ENCODE measurements at places on chromosomes 12 and 14.

DNA sequence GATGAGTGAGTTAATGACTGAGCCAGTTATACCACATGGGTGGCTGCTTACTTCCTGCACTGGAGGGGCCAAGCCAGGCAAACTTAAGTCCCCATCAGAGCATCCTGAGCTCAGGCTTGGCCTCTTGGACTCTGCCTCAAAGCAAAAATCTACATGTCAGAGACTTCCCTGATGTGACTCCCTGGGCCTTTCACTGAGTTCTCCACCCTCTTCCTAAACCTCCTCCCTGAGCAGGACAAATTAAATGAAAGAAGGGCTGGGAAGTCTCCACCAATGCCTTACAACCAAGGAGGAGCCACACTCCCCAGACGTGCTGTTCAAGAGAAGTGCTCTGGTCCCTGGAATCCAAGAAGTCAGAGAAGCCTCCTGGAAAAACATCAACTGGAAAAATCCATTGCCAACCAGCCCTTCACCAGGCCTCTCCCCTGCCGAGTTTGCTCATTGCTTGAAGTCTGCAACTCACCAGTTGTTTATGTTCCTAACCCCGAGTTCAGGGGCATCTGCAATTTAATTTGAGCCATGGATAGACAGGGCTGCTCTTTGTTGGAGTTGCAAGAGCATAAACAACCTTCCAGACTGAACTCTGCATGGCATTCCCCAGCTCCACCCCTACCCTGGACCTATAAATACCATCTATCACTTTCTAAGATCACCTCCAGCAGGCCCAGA lies 160.5 kb downstream of the ANO2 start:
- no peak for DNase-seq

GRCh38 chr14:60331201-60332045 lies 82.4 kb downstream of the PPM1A start:
- peak; percentile 91 for DNase-seq

GRCh38 chr12:45962553-45963325 lies 27.6 kb downstream of the SCAF11 start:
- DNase-seq, result no peak

DNA sequence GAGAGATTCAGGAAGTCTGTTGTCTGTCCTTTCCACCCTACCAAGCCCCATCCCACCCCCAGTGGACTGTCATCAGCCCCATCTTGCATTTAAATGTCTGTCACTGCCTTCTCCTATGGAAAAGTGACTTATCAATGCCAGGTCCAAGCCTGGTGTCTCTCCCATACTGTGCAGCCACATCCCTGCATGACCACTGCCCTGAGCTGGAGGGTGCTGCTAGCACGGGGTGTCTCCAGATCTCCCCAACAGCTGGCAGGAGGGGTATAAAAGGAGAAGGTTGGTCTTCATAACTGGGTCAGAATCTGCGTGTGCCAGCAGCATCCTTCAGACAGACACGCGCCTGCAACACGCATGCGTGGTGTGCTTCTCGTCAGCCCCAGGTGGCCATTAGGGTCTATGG lies 154.4 kb upstream of the HIF1A start:
- DNase-seq, result no peak

DNA sequence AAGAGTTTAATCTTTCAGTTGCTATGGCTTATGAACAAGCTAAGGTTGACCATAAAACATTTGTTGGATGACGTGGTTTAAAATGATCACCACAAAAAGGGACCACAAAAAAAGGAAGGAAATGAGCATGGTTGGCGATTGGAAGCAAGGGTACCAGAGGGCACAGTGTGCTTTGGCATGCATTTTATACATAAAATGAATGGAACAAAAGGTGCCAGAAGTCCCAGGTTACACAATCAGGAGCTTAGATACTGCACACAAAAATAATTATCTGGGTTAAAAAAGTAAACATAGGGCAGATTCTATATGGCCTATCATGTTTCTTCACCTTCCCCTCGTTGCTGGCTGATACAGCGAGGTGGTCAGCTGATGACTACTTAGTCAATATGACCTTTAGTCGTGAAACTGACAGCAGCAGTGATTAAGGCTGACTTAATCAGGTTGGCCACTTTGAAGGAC lies 50.7 kb downstream of the ZC3H14 start:
- no peak for DNase-seq

GRCh38 chr14:96861568-96862310 lies 64.6 kb downstream of the VRK1 start:
- DNase-seq, result no peak

- peak; percentile 52 for DNase-seq
Observed at GRCh38 chr12:81468206-81468605, 290.9 kb downstream of the PPFIA2 start.

- peak; percentile 72 for DNase-seq
Observed at GRCh38 chr14:58638231-58639197, 752 bp downstream of the DACT1 start.

- DNase-seq, result no peak
Observed at GRCh38 chr14:86321151-86321550, 791.2 kb downstream of the FLRT2 start.

GRCh38 chr14:51663783-51664326 lies 12.1 kb downstream of the FRMD6 start:
- no peak for DNase-seq

DNA sequence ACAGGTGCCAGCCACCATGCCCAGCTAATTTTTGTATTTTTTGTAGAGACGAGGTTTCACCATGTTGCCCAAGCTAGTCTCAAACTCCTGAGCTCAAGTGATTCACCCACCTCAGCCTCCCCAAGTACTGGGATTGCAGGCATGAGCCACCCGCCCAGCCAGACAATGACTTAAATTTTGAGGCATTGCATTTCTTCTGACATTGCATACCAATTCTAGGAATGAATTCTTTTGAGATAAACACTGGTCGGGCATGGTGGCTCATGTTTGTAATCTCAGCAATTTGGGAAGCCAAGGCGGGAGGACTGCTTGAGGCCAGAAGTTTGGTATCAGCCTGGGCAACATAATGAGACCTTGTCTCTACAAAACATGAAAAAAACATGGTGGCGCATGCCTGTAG lies 2.5 kb upstream of the CELA1 start:
- no peak for DNase-seq

- DNase-seq, result no peak
Observed at GRCh38 chr14:22399776-22400175, 189.2 kb downstream of the DAD1 start.

GRCh38 chr14:52910572-52910971 lies 40.3 kb downstream of the FERMT2 start:
- no peak for DNase-seq

DNA sequence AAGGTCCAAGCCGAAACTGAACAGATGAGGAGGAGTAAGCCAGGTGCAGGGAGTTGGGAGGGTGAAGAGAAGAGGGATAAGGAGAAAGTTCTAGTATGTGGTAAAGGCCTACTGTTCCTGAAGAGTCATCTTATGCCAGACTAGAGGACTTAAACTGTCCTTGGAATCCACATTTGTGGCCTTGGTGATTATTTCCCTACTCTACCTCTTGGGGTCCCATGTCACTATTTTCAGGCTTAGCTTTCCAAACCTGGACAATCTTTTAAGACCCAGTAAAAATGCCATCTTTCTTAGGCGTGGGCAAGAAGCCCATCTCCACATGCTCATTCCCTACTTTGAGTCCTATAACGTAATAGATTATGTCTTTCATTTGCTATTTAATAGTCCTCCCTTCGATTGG lies 40.1 kb upstream of the CRY1 start:
- no peak for DNase-seq

GRCh38 chr12:30969606-30970395 lies 43.3 kb downstream of the TSPAN11 start:
- no peak for DNase-seq

DNA sequence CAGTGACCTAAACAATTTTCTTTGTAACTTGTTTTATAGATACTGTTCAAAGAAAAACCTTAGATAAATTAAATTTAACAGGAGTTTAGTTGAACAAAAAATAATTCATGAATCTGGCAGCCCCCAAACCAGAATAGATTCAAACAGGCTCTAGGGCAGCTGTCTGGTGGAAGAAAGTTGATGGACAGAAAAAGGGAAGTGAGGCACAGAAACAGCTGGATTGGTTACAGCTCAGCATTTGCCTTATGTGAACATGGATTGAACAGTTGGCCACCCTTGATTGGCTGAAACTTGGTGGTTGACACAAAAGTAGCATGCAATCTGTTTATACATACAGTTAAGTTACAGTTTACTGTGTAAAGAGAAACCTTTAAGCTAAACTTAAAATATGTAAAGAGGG lies 954.3 kb upstream of the FLRT2 start:
- no peak for DNase-seq

- DNase-seq, result peak; percentile 37
Observed at GRCh38 chr14:104267895-104268294, 129.5 kb downstream of the KIF26A start.

DNA sequence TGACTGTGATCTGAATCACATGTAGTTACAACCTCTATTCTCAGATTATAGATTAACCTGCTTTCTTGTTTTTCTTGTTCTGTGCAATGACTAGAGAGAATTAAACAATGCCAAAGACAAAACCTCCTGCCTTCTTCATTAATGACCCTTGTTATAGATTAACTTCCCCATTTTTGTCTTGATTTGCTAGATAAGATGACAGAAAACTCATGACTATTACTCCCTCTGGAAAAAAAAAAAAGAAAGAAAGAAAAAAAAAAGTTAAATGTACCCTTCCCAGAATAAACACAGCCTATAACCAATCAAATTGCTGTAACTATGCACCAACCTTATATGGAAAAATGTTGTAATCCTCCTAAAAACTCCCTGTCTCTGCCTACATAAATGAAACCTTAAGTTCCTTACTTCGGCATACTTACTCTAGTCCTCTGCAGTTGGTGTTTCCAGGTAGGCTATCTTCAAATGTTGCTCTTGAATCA lies 41.1 kb upstream of the PCED1B start:
- DNase-seq, result no peak

- DNase-seq, result no peak
Observed at GRCh38 chr14:24132061-24132685, 1.7 kb downstream of the FITM1 start.

DNA sequence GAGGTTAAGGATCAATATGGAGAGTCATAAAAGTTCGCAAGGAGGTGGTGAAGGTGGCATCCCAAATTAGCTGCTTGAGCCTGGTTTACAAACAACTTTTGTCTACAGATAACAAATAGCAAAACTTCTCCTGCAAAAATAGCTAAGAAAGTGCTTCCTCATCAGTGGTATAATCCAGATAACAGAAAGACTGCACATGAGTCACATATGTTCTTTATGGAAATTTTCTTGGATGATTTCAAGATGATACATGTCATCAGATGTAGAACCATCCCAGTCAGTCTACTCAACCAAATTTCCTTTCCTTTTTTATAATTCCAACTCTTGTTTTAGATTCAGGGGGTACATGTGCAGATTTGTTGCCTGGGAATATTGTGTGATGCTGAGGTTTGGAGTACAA lies 133.0 kb downstream of the BTG1 start:
- peak; percentile 75 for DNase-seq

GRCh38 chr12:12207746-12208145 lies 59.1 kb downstream of the LRP6 start:
- no peak for DNase-seq

- no peak for DNase-seq
Observed at GRCh38 chr12:42801271-42801670, 211.7 kb upstream of the PRICKLE1 start.

DNA sequence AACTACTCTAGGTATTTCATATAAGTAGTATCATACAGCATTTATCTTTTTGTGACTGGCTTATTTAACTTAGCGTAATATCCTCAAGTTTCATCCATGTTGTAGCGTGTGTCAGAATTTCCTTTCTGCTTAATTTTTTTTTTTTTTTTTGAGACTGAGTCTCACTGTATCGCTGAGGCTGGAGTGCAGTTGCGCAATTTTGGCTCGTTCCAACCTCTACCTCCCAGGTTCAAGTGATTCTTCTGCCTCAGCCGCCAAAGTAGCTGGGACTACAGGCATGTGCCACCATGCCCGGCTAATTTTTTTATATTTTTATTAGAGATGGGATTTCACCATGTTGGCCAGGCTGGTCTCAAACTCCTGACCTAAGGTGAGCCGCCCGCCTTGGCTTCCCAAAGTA lies 28.9 kb downstream of the PNMA1 start:
- DNase-seq, result no peak

- DNase-seq, result no peak
Observed at GRCh38 chr14:94681300-94682060, 69.3 kb downstream of the SERPINA3 start.

DNA sequence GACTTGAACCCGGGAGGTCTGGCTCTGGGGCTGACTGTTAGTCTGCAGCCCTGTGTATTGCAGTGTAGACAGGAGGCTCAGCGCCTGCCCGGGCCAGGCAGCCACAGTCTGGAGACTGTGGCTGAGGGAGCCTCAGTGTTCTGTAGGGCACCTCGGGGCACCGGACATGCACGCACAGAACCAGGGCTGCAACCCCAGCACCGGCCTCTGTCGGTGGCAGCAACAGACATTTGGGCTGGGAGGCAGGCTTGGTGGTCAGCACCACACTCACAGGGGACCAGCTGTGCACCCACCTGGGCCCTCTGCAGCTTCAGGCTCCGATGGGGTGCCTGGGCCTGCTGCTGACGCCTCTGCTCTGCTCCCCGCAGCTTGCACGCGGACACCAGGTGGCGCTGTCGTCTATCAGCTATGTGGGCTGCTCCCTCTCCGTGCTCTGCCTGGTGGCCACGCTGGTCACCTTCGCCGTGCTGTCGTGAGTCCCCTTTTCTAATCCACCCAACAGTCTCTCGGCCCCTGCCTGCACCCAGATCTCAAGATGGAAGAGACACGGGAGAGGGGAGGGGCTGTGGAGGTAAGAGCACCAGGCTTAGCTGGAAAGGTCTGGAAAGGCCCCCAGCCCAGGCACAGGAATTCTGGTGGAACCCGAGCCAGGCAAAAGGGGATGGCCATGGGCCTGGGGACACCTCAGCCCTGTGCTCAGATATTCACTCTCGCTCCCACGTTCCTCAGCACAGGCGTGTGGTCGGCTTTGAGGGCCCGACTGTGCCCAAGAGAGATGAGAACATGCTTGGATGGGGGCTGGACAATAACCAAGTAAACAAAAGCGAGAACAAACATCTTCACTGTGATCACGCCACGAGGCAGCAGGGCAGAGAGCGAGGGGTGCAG lies 151.0 kb downstream of the ADGRD1 start:
- peak; percentile 94 for DNase-seq

GRCh38 chr12:13452955-13453570 lies 256.5 kb downstream of the EMP1 start:
- no peak for DNase-seq

DNA sequence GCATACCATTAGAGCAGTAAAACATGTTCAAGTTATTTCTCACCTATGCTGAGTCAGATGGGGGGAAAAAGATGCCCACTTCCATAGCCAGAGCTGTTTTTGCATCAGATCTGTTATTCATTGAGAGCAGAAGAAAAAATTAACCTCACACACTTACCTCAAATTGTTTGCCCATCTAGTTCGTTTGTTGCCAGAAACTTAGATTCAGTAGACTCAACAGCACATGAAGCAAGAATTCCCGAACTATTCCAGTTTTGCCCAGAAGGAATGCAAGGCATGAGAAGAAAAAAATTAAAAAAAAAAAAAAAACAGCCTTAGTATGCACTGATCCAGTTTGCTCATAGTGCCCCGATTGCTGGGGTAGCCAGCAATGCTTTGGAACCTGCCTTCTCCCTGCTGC lies 12.4 kb upstream of the DPF3 start:
- no peak for DNase-seq
